ENCODE measurements at places on chromosomes 4 and X.

GRCh38 chr4:84215217-84215616 is 283.9 kb downstream of the NKX6-1 start:
- no peak for DNase-seq

GRCh38 chr4:22947851-22948250 is 255.1 kb downstream of the GBA3 start:
- DNase-seq: no peak

- no peak for DNase-seq
Observed at GRCh38 chr4:77665381-77666069, 59.9 kb downstream of the CXCL13 start.

- DNase-seq: no peak
Observed at GRCh38 chr4:27000820-27001219, 140.2 kb downstream of the STIM2 start.

DNA sequence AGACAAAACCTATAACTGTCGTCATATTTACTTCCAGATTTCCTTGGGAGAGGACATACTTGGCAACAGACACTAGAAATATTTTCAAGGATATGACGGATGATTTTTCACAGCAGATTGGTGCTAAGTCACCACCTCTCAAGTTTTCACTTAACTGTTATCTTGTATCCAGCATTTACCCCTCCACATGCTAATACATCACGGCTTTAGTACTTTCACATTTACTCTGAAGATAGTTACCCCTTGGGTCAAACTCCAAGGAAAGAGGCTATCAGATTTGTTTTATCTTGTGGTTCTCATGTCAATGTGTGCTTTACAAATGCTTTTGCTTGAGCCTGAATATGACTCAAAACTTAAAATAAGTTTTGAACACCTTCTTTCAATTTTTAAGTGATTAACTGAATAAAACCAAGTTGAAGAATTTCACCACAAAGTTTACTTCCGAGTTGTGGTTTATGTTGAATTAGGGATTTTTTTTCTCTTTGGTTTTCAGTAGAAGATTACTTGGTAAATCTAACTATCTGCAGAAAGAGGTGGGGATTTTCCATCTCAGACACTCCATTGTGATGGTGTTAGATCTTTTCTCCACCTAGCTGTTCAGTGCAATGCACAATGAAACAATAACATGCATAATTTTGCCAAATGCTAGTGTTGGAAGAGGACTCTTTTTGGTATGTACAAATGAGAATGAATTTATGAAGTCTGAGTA is 75.4 kb upstream of the FAT1 start:
- DNase-seq: no peak

DNA sequence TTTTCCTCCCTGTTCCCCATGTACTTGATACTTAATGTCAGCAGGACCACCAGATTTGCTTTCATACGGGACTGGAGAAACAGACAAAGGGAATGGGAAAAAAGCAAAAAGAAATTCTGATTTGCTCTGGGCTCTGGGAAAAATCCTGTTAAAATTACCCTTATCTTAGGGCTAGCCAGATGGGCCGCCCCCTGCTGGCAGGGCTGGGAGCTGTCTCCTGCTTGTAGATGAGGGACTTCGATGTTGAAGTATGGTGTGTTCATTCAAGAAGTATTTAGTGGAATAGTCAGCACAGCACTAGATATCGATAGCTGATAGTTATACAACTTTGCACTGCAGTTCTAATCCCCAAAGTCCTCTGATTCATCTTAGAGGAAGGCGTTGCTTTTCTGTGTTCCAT is 45.8 kb downstream of the BCORL1 start:
- peak; percentile 47 for DNase-seq

Measured in body of pancreas (tissue), 4 donors.